GM12878 (cell line): ENCODE measurements at places on chromosomes 4 and X.

DNA sequence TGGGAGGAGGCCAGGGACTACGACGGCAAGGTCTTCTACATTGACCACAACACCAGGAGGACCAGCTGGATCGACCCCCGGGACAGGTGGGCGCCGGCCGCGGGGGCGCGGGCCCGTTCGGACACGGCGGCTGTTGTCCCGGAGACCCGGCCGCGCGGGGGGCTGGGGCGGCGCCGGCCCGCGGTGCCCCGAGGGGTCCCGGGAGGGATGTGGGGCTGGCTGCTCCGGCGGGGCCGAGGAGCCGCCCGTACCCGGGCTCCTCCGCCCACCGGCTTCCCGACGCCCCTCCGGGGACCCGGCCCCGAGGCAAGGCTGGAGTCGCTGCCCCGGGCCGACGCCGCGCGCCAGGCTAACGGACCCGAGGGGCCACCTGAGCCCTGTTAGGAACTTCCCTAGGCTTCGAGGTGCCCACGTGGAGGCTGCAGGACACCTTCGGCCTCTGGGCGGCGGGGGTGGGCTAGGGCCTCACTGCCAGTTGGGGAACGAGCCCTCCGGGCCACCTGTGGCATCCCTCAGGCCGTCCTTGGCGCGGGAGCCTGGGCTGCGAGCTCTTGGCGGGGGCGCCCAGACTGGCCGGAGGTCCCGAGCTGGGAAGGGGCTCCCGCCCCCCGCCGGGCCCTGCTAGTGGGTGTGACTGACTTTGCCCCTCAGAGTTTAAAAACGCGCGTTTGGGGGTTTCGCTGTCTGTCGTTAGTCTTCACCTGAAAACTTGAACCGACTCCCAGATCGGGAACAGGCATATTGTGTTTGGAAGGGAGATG is 660 bp downstream of the WWC2 start:
- no peak for DNase-seq

DNA sequence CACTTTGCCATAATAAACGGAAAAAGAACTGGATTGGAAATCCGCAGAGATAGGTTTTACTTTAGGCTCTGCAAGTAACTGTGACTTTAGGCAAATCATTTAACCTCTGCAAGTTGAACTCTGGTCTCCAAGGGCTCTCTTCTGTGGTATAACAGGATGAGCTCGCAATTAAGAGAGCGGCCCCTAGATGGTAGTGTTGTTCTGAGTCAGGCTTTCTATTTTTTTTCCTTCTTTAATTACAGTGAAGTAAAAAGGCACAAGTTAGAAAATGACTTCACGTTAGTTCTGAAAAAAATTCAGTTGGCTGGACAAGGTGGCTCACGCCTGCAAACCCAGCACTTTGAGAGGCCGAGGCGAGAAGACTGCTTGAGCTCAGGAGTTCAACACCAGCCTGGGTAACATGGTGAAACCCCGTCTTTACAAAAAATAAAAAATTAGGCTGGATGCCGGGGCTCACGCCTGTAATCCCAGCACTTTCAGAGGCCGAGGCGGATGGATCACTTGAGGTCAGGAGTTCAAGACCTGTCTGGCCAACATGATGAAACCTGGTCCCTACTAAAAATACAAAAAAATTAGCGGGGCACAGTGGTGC is 18.0 kb downstream of the RPS3A start:
- no peak for DNase-seq

- no peak for DNase-seq
These were observed 7.3 kb downstream of the RGS12 start for GRCh38 chr4:3299976-3300671.

DNA sequence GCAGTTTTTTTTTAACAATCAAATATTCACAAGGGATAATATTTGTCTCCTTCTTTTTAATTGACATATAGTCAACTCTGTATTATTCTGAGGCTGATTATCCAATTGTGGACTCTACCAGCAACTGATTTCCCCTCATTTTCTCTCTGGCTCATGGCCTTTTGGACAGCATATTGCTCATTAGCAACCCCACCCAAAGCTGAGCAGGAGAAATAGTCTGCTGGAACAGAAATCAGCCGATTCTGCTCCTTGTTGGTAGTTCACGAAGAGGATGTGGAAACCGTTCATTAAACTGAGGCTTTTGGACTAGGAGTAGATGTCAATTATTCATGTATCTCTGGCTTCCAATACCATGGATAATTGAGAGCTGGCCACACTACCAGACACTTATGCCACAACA is 428.4 kb upstream of the INTU start:
- no peak for DNase-seq

DNA sequence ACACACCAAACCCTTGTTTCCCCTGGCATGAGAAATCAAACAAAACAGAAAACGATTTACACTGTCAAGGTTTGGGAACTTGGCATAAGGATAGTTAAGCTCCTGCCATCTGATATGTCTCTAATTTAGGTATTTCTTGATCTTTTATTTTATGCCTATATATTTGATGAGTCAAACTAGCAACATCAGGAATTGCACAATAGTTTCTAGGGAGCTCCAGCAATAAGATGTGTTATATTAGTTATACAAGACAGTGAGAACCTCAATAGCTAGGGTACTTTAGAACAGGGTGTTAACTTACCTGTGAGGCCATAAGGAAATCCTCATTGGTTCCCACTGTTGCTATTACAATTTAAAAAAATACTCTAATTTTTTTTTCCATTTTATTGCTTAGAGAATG is 474.2 kb downstream of the GBA3 start:
- no peak for DNase-seq

- DNase-seq: no peak
These were observed 294.4 kb downstream of the INPP4B start for GRCh38 chr4:142551517-142552305.

- peak; percentile 20 for DNase-seq
These were observed 559.1 kb downstream of the FSTL5 start for GRCh38 chr4:161604516-161605300.

GRCh38 chr4:11436084-11436483 is 7.4 kb upstream of the HS3ST1 start:
- no peak for DNase-seq

GRCh38 chrX:70497026-70497425 is 52.4 kb downstream of the DLG3 start:
- DNase-seq: no peak

DNA sequence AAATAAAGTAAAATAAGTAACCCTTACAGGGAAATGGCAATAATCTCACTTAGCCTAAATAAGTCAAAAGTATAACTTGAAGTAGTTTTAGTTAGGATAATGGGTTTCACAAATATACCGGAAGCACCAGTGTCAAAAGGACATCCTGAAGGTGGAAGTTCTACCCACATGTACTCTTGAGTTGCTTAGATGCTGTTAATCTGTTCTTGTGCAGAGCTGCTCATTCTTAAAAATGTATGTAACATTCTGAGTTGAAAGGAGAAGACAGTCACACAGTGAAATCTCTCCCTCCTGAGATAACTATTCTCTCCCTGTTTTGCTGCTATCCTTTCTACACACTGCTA is 11.2 kb upstream of the CCNG2 start:
- DNase-seq: no peak
